Chondrocyte (in vitro differentiated cells): ENCODE measurements at places on chromosomes 5 and 9.

GRCh38 chr5:137155261-137156000 is 343.7 kb downstream of the SPOCK1 start:
- no peak for DNase-seq

DNA sequence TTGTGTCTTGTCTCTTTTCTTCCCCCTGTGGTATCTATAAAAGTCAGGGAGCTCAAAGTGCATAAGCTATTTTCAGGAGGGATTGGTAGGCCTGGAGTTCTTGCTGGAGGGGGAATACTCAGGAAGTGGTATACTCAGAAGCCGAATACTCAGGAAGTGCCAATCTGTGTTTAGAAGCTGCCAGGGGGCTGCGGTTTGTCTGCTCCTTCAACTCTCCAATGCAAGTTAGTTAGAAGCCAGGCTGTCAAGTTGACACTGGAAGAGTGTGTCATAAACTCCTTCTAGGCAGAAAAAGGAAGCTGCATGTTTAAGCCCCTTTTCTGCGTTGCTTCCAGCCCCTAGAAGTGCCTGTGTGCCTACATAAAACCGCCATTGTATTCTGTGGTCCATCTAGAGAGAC is 366.5 kb downstream of the TAF11L14 start:
- DNase-seq = no peak

DNA sequence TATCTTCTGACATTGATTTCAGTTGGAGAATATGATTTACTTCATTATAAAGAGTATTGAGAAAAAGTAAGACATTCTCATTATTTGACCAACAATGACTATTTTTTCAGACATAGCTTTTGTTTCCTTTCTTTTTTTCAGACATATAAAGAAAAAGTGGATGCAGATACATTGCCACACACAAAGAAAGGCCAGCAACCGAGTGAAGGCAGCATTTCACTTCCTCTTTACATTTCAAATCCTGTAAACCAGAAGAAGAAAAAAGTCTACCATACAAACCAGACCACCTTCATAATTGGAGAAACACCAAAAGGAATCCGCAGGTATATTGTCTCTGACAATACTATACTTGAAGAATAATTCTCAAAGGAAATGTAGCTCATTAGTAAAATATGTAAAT is 128.9 kb downstream of the ERCC6L2 start:
- DNase-seq = no peak

GRCh38 chr5:40738502-40738901 is 17.3 kb downstream of the TTC33 start:
- DNase-seq = no peak

- no peak for DNase-seq
Observed at GRCh38 chr9:8726692-8727091, 927.1 kb upstream of the DMAC1 start.

DNA sequence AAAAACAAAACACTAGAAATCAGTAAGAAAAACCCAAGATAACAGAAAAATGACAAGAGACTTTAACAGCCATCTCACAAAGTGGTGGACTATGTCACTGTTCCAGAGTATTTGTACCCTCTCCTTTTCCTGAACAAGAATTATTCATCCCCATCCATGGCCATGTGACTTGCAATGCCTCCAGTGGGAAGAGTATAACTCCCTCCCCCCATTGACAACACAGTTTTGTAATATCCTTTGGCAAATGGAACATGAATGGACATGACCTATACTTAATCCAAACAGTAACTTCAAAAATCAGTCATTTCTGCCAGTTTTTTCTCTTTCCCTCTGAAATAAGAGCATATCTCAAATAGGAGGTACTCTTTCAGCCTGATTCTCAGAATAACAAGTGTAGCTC is 33.9 kb downstream of the PTBP3 start:
- no peak for DNase-seq

DNA sequence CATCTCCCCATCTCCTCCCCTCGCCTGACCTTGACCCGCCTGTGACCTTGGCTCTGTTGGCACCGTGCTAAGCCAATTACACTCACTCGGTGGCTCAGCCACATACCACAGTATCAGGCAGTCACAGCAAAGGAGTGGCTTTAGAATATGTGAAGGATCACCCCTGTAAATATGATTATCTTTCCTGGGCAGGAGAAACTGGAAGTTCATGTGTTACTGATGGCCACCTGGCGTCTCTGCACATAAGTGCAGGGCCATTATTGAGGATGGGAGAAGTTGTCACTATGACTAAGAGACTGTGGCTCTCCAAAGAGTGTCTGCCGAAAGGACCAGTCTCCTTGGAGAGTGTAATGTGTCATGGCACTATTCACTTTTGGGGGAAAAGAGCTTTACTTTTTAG is 116.9 kb upstream of the S1PR3 start:
- no peak for DNase-seq

GRCh38 chr5:99449786-99450185 is 521.0 kb upstream of the CHD1 start:
- no peak for DNase-seq

DNA sequence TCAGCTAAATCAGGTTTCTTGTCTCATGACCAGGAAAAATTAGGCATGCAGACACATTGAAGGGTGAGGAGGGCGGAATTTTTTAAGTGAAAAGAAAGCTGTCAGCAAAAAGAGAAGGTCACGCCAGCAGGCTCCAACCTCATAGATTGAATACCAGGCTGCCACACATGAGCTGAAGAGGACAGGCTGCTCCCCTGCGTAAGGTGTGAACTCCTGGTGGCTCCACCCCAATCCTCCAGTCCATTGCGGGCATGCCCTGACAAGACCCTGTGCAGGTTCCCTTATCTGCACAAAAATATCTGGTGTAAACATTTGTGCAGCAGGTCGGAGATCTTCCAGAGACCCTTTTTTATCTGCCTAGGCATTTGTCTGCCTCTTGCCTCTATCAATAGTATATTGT is 22.9 kb upstream of the TEX10 start:
- no peak for DNase-seq

DNA sequence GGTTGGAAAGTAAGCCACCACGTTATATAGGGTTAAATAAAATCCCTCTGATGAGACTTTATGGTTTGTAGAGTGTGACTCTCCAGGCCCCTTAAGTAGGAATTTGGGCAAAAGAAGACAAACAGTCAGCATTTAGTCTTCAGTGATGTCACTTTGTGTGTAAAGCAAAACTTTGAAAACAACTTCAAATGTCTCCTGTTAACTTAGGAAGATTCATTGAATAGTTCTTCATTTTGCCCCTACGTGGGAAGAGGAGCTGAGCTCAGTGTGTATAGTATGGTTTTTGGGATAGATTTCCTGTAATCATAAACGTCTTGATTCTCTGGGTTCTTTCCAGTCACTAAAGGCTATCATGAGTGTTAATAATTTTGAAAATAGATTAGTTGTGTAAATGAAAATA is 101.3 kb downstream of the GADD45G start:
- DNase-seq = no peak

DNA sequence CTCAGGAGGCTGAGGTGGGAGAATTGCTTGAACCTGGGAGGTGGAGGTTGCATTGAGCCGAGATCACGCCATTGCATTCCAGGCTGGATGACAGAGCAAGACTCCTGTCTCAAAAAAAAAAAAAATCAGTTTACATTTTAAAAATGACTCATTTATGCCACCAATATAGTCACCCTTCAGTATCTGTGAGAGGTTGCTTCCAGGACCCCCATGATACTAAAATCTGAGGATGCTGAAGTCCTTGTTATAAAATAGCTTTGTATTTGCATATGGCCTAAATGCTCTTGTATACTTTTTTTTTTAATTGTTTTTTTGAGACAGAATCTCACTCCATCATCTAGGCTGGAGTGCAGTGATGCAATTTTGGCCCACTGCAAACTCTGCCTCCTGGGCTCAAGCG is 5.8 kb downstream of the OCLN start:
- no peak for DNase-seq

GRCh38 chr5:133828722-133829121 is 139.7 kb downstream of the C5orf15 start:
- no peak for DNase-seq

DNA sequence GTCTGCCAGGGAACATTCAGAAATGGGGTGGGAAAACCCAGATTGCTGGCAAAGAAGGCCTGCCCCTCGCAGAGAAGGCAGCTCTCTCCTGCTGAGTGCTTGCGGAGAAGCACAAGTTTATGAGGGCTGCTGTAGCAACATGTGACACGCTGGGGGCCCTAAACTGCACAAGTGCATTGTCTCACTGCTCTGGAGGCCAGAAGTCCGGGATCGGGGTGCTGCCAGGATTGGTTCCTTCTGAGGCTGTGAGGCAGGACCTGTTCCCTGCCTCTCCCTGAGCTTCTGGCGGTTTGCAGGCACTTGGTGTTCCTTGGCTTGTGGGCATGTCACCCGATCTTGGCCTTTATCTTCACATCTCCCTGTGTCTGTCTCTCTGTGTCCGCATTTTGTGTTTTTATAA is 75.6 kb upstream of the NEURL1B start:
- DNase-seq = no peak

DNA sequence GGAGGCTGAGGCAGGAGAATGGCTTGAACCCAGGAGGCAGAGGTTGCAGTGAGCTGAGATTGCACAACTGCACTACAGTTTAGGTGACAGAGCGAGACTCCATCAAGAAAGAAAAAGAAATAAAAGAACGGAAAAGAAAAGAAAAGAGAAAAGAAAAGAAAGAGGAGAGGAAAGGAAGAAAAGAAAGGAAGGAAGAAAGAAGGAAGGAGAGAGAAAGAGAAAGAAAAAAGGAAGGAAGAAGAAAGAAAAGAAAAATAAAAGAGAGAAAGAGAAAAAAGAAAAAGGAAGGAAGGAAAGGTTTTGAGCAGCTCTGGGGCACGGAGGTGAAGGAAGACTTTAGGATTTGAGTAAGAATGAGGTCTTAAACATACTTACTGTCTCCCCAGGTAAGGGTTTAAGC is 18.4 kb downstream of the TLN1 start:
- no peak for DNase-seq

GRCh38 chr5:69467442-69468225 is 25.0 kb upstream of the OCLN start:
- no peak for DNase-seq

DNA sequence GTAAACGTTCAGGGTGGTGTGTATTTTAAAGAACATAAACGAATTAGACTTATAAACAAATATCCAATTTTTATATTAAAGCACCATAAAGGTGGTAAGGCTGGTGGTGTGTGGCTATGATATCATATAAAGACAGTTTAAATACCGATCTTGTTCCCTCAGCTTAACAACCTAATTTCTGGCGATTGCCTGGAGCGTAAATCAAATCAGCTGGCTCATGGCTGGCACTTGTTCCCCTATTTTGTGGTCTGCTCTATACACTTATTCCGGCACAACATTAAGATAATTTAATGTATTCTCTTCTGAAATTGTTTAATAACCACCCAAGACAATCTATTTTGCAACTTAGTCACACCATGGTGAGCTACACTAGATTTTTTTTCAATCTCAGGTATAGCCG is 2.4 kb upstream of the HAPLN1 start:
- no peak for DNase-seq

DNA sequence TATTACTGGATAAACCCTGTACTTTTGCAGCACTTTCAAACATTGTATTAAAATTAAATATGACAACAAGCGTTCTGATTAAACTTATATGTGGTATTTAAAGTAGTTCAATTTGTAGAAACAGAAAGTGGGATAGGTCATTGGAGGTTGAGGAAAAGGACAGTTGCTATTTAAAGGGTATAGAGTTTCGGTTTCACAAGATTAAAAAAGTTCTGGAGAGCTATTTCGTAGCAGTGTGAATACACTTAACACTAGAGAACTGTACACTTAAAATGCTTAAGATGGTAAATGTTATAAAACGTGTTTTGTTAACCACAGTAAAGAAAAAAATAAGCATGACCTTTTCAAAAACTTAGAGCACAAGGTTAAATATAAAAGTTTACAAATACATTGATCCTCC is 382.1 kb downstream of the BRINP1 start:
- no peak for DNase-seq

GRCh38 chr9:2723376-2724065 is 6.2 kb downstream of the KCNV2 start:
- DNase-seq = no peak

- DNase-seq = no peak
Observed at GRCh38 chr9:92142329-92142728, 27.1 kb upstream of the SPTLC1 start.

GRCh38 chr5:32692036-32692746 is 18.9 kb upstream of the NPR3 start:
- no peak for DNase-seq

DNA sequence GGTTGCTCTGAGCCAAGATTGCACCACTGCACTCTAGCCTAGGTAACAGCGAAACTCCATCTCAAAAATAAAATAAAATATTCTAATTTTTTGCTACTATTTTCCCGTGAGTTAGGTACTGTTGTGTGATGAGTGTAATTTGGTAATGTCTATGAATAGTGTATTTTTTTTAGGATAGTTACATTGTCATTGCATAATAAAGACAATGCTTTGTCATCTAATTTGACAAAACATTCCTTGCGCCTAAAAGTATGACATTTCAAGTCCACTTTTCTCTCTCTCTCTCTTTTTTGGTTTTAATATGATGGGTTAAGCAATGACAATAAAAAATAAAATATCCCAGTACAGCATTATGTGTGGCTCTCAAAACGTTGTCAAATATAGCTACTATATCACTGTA is 29.3 kb downstream of the UBE2R2 start:
- DNase-seq = no peak

DNA sequence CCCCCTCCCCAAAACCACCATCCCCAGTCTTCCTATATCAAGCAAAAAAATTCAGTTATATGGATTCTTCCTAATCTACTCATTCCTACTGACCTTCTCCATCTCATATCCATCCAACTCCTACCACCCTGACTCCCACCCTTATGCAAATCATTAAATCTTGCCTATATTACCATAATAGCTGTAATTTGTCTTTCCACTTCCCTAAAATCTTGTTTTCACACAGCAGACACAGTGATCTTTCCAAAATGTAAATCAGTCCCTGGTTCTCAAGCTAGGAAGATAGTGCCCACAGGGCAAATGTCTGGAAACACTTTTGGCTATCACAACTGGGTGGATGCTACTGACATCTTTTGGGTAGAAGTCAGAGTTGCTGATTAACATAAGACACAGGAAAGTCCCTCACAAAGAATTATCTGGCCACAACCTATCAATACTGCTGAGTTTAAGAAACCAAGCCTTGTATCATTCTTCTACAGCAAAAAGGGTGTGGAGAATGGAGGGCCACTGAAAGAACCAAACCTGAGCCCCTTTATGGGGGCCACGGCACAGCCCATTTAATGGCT is 1.4 kb downstream of the SRA1 start:
- no peak for DNase-seq

GRCh38 chr5:91419136-91419535 is 36.0 kb upstream of the ARRDC3 start:
- DNase-seq = no peak
